ENCODE measurements at places on chromosomes 12 and 14. TPM values are rescaled to one million over a fixed set of nuclear protein-coding genes. Genes with fewer than 3 reads are reported as not detected.

GRCh38 chr14:32434880-32435279 is 105.8 kb downstream of the AKAP6 start:
- H3K36me3 ChIP-seq, result no peaks in the 10 kb centered on the region
- no peak for DNase-seq

DNA sequence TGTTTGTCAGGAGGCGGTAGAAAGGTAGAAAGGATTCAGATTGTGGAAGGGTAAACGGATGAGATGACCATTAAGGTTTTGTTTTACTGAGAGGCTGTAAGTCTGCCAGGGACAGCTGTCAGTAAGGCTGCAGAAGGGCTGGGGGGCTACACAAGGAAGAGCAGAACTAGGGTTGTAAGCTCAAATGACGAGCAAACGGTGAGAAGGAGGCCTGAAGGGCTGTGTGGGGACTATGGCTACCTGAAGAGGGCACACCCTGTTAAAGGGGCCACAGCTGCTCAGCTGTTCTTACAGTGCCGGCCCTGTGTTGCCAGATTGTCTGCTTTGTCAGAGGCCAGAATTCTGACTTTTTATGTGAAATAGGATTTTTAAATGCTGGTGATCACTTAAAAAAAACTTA is 19.1 kb downstream of the VASH1 start:
- H3K27ac ChIP-seq, result no peak overlapping the region
- peaks cover 6% of the 10 kb centered on the region for H3K36me3 ChIP-seq
- no peaks in the 10 kb centered on the region for H3K4me1 ChIP-seq
- no peak for DNase-seq
- no peak overlapping the region for H3K4me3 ChIP-seq
- H3K27me3 ChIP-seq, result no peaks in the 10 kb centered on the region

- H3K36me3 ChIP-seq, result no peaks in the 10 kb centered on the region
- no peak for DNase-seq
- no peaks in the 10 kb centered on the region for H3K4me1 ChIP-seq
- H3K4me3 ChIP-seq, result no peak overlapping the region
Measured at GRCh38 chr14:72701237-72701565, 192.7 kb downstream of the DPF3 start.

- no peaks in the 10 kb centered on the region for H3K27me3 ChIP-seq
- H3K27ac ChIP-seq, result no peak overlapping the region
- H3K4me1 ChIP-seq, result no peaks in the 10 kb centered on the region
- DNase-seq, result no peak
- H3K36me3 ChIP-seq, result no peaks in the 10 kb centered on the region
Measured at GRCh38 chr12:11793921-11794710, 144.6 kb downstream of the ETV6 start.

GRCh38 chr14:23557946-23558345 is 1.9 kb downstream of the THTPA start:
- H3K27me3 ChIP-seq, result no peaks in the 10 kb centered on the region
- DNase-seq, result no peak
- H3K27ac ChIP-seq, result no peak overlapping the region
- H3K4me3 ChIP-seq, result no peak overlapping the region
- no peaks in the 10 kb centered on the region for H3K4me1 ChIP-seq
- peaks cover 18% of the 10 kb centered on the region for H3K36me3 ChIP-seq

DNA sequence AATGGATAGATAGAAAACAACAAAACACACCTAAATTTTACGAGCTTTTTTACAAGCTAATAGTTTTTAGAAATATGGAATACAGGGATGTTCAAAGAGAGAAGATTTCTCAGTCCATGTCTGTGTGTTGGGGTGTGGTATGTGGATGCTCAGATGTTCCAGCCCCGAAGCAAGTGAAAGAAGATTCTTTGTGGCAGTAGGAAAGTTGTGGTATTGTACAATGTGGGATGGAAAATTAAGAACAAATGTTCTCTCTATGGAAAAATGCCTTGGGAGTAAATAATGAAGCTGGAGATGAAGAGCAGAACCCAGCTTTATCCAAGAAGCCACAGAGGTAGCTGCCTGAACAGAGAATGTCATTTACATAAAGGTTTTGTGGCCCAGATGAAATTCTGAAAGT is 150.3 kb upstream of the PRKD1 start:
- no peak overlapping the region for H3K27ac ChIP-seq
- H3K4me3 ChIP-seq, result no peak overlapping the region
- no peak for DNase-seq
- no peaks in the 10 kb centered on the region for H3K4me1 ChIP-seq
- no peaks in the 10 kb centered on the region for H3K36me3 ChIP-seq

DNA sequence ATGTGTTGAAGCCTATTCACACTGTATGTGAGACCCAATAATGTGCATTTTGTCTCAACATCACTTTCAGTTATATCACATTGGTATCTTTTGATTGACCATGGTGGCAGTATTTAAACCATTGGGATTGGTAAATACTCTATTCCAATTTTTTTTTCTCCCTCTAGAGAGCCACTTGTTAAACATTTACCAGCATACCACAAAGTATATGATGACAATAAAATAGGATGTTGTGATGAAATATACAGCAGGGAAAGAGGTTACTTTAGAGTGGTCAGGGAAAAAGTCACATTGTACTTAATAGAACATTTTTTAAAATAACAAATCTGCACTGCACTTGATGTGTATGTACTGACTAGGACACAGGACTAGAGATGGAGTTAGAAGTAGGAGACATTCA is 5.6 kb upstream of the LIN7A start:
- H3K27me3 ChIP-seq, result no peaks in the 10 kb centered on the region
- DNase-seq, result no peak
- no peak overlapping the region for H3K27ac ChIP-seq
- no peaks in the 10 kb centered on the region for H3K36me3 ChIP-seq

DNA sequence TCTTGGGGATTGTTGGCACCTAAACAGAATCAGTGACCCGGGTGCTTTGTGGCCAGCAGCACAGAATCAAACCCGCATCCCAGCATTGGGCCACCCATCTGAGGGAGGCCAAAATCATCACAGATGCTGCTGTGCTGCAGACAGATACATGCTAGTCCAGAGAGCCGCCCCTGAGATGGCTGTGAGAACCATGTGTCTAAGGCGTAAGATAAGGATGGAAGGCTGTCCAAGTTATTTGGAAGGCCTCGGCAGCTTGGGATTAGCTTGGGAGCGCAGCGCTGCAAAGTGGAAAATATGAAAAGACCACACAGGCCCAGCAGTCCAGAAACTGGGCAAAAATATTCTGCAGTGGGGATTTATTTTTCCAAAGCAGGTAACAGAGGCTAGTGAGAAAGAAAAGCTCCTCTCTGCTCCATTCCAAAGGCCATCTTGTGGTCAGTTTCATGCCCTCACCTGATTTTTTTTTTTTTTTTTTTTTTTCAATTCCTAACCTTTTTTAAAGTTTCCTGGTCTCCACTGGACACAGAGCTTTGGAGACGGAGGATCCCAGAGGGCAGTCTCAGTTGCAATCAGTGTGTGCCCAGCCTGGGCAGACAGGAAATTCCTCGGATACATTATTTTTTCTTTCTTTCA is 178.9 kb upstream of the BCL2L14 start:
- no peak overlapping the region for H3K4me3 ChIP-seq
- no peak for DNase-seq
- H3K27ac ChIP-seq, result no peak overlapping the region
- peaks cover 12% of the 10 kb centered on the region for H3K36me3 ChIP-seq

GRCh38 chr14:103897075-103897947 is 30.9 kb upstream of the TDRD9 start:
- H3K4me3 ChIP-seq, result no peak overlapping the region
- H3K36me3 ChIP-seq, result no peaks in the 10 kb centered on the region
- peak; percentile 89 for DNase-seq
- H3K27ac ChIP-seq, result peak overlapping the region; percentile 27
- H3K27me3 ChIP-seq, result no peaks in the 10 kb centered on the region

- H3K36me3 ChIP-seq, result no peaks in the 10 kb centered on the region
- no peaks in the 10 kb centered on the region for H3K4me1 ChIP-seq
- no peak for DNase-seq
- H3K27ac ChIP-seq, result no peak overlapping the region
- H3K4me3 ChIP-seq, result no peak overlapping the region
Measured at GRCh38 chr12:43095669-43096280, 456.2 kb downstream of the ADAMTS20 start.

DNA sequence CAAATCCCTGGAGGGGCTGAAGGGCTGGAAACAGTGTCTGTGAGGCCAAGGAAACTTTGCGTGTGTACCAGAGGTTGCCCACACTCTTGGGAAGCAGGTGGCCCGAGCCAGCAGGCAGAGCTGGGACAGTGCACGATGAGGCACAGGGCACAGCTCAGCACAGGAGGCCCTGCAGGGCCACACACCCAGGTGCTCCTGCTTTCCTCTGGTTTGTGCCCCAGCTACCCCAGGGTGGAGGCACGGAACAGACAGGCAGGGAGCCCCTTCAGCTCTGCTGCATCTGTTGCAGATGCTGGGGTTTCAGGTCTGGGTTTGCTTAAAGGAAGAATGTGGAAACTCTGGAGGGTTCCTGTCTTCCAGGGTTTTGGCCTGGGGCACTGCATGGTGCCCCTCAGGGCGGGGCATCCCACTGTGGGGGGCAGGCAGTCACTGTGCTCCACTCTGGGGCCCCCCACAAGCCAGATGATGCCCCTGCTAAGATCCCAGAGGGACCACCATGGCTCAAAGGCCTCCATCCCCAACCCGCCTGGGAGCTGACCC is 8.6 kb downstream of the TMEM179 start:
- no peaks in the 10 kb centered on the region for H3K4me1 ChIP-seq
- no peaks in the 10 kb centered on the region for H3K27me3 ChIP-seq
- DNase-seq, result no peak
- no peak overlapping the region for H3K4me3 ChIP-seq
- H3K36me3 ChIP-seq, result no peaks in the 10 kb centered on the region

DNA sequence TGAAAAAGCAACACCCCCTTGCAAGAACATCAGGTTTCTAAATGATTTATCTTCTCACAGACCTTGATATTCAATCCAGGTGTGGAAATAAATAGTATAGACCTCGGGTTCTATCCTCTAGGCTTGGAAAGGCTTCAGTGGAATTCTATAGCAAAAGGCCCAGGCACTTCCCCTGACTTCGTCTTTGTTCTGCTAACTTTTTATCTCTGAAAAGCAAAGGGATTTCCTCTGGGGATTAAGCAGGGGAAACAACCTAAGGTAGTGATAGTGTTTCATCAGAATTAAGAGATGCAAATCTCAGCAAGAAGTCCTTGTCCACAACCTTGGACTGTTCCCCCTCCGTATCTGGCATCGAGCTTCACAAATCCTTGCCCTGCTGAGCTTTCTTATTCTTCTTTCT is 59.5 kb upstream of the DUSP6 start:
- H3K36me3 ChIP-seq, result no peaks in the 10 kb centered on the region
- H3K27me3 ChIP-seq, result no peaks in the 10 kb centered on the region
- no peak for DNase-seq
- H3K4me3 ChIP-seq, result no peak overlapping the region
- H3K4me1 ChIP-seq, result no peaks in the 10 kb centered on the region
- no peak overlapping the region for H3K27ac ChIP-seq

- H3K36me3 ChIP-seq, result no peaks in the 10 kb centered on the region
- H3K4me3 ChIP-seq, result no peak overlapping the region
- H3K4me1 ChIP-seq, result no peaks in the 10 kb centered on the region
Measured at GRCh38 chr14:52020866-52021717, 31.7 kb downstream of the RTRAF start.

- DNase-seq, result no peak
- H3K4me3 ChIP-seq, result no peak overlapping the region
- H3K27me3 ChIP-seq, result no peaks in the 10 kb centered on the region
- no peaks in the 10 kb centered on the region for H3K4me1 ChIP-seq
- no peak overlapping the region for H3K27ac ChIP-seq
Measured at GRCh38 chr12:86950043-86950442, 693.9 kb upstream of the MGAT4C start.

DNA sequence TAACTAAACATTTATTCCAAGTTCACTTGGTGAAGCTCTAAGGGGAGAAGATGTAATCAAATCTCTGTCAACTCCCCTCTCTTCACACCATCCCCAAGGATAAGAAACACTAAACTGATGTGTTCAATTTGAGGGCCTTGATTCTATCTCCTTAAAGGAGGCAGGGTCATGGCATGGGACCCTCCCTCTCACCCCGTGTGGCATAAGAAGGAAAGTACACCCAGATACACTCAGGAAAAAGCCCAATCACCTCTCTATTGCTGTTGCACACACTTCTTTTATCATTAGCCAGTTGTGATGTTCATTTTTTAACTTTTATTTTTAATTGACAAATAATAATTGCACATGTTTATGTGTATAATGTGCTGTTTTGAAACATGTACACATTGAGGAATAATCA is 35.1 kb downstream of the WASHC3 start:
- H3K27me3 ChIP-seq, result no peaks in the 10 kb centered on the region
- peaks cover 8% of the 10 kb centered on the region for H3K4me1 ChIP-seq
- H3K36me3 ChIP-seq, result no peaks in the 10 kb centered on the region
- no peak overlapping the region for H3K27ac ChIP-seq
- DNase-seq, result no peak

DNA sequence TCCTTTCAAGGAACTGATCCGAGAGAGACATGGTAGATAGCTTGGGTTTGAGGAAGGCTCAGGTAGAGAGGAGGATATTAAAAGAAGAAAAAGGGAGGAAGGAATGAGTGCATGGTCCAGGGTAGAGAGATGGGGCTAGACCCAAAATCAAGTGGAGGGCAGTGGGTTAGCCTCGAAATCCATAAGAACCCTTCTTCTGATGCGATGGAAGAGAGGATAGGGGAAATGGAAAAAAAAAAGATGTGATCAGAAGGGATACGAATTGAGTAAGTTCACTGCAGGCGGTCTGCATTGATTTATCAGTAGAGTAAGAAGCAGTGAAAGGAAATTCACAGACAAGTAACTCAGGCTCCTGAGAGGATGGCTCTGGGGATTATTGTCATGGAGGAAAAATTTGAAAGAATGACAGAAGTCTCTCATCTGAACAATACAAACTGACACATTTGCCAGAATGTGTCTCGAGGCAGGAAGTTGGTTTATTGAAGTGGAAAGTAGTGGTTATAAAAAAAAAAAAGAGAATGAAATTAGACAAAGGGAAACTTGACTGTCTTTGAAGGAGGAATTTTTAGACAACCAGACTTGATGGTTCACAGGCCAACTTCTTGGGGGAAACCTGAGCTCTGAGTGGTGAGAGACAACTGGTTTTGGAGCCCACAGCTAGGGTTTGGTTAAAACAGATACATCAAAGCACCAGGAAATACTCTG is 10.2 kb downstream of the PPFIBP1 start:
- no peaks in the 10 kb centered on the region for H3K4me1 ChIP-seq
- H3K27ac ChIP-seq, result no peak overlapping the region
- H3K4me3 ChIP-seq, result no peak overlapping the region

- H3K27ac ChIP-seq, result no peak overlapping the region
- no peak for DNase-seq
- no peaks in the 10 kb centered on the region for H3K36me3 ChIP-seq
- no peaks in the 10 kb centered on the region for H3K27me3 ChIP-seq
- H3K4me3 ChIP-seq, result no peak overlapping the region
Measured at GRCh38 chr12:20546267-20546666, 148.9 kb upstream of the SLCO1C1 start.

The AACS gene
- total RNA-seq, result 4.5 TPM

The POLE2 gene
- total RNA-seq, result 1.5 TPM

The PRB2 gene
- total RNA-seq, result not detected

The RPS6KL1 gene
- 7.9 TPM for total RNA-seq

The PRR4 gene
- 0.81 TPM for total RNA-seq

The GPR137C gene
- 0.18 TPM for total RNA-seq

The RNF41 gene
- 23.0 TPM for total RNA-seq

The EPS8 gene
- total RNA-seq, result 24.9 TPM

The SERPINA3 gene
- total RNA-seq, result 5,211 TPM

The SMIM41 gene
- total RNA-seq, result not detected

The IRAK4 gene
- 9.6 TPM for total RNA-seq

The GNG2 gene
- total RNA-seq, result 2.0 TPM

The CFAP54 gene
- total RNA-seq, result 0.12 TPM
